Left kidney (tissue), 8 donors: ENCODE measurements at places on chromosomes 7 and 10. TPM values are rescaled to one million over a fixed set of nuclear protein-coding genes. Genes with fewer than 3 reads are reported as not detected.

HOXA10 gene
- 137 TPM for polyA plus RNA-seq

SVOPL gene
- polyA plus RNA-seq = 2.9 TPM

COBL gene
- polyA plus RNA-seq = 24.9 TPM

TUBB8 gene
- 1.1 TPM for polyA plus RNA-seq

HMX2 gene
- 0.75 TPM for polyA plus RNA-seq

HHEX gene
- 7.6 TPM for polyA plus RNA-seq

MOGAT3 gene
- polyA plus RNA-seq = 0.90 TPM

CREB5 gene
- polyA plus RNA-seq = 14.6 TPM

DNA sequence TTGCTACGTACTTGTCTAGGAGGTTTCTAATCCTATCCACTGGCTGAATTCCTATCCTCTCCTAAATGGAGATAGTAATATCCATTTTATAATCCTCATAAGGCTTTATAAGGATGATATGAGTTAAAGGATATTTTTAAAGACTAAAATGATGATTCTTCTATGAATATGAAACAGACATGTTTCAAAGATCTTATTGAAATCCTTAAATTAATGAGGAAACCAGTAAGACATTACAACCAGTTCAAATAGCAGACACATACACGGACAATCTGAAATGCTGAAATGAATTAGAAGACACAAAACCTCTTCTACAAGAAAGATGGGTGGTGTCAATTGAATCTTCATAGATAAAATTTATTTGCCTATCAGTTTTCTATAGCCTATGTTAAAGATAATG, 132.9 kb upstream of the ANK3 start:
- no peak for DNase-seq

DNA sequence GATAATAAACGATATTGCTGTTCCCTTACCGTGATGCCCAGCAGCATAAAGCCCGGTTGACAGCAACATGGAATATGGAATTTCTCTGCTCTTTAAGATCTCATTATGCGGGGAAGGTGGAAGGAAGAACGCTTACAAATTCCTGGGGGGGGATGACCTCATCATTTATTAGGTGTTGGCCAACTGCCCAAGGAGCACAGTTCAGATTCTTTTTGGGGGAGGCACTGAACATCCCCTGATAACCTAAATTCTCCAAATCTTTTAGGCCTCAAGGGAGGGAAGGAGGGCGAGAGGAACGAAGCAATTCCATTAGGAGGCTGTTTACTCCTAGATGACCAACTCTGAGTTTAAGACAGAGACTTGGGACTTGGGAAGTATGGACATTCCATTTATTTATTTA, 5.2 kb upstream of the COL26A1 start:
- no peak for DNase-seq

- no peak for DNase-seq
These were observed 53.8 kb downstream of the INPP5A start for GRCh38 chr10:132591166-132591971.

- no peak for DNase-seq
These were observed 906.7 kb downstream of the DNAJB9 start for GRCh38 chr7:109476409-109476808.

DNA sequence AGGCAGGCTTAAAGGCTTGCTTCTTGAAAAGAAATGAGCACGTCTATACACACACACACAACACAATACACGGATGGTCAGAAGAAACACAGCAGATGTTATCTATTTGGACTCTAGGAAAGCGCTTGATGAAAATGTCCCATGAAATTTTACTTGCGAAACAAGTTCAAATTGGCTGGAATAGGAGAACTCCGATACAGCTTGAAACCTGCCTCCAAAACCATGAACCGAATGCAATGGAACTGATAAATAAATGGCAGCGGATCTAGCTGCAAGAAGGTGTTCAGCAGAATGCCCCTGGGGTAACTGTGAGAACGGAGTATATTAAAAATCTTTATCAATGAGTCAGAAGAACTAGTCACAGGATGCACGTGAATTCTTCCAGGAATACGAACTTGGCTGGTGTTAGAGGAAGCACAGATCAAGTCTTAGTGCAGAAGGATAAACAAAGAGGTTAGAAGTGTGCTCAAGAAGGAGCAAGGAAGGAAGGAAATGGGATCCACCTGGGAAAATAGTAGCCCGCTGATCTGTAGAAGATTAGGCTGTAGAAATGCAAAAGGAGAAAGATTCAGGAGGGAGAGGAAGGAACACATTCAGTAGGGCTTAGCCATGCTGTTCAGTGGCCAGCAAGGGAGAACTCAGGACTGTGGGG, 142.0 kb upstream of the PRKCQ start:
- DNase-seq = no peak

DNA sequence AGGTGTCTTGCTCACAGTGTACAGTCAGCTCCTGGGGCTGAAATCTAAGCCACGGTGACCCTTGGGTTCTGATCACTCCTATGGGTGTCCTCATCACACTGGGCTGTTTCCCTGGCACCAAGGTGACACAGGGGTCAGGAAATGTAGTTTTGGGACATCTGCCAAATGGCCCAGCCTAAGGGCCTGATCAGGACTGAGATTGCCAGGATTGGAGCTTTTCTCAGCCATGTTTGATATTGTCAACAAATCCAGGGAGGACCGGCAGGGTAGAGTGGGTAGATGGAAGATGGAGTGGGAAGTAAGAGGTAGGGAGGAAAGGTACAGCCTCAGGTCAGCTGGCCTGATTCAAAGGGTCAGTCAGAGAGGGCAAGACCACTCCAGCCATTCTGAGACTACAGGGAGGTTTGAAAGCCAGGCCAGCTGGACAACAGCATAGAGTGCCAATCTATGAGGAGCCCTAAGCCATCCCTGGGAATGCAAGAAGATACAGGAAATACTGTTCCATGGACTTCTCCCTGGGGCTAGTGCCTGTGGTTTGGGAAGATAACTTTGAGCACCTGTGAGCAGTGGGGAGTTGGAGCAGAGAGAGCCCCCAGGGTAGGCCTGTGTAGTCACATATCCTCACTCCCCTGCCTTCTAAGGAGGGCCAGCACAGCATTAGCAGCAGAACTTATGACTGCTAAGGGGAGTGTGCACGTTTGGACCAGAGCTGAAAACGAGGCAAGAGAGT, 377.3 kb upstream of the ZMIZ1 start:
- DNase-seq = no peak

DNA sequence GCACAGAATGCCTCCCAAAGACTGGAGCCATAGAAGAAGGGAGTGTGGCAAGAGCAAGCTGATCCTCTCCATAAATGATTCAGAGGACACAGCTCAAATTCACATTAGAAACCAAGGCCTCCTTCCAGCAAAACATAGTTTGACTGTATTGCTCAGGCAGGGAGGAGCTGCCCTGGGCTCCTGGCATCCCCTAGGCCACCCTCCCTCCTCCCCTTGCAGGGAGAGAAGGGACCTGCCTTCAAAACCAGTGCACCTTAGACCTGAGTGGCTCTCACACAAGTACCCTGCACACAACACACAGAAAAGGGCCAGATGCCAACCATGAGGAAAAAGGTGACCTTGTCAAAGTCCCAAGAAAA, 64.7 kb downstream of the CREB3L2 start:
- no peak for DNase-seq

- no peak for DNase-seq
These were observed at the start of gene HTRA1 for GRCh38 chr10:122461367-122461728. Gene HTRA1, plus strand, starts transcription at chr10:122461553. Its CDS starts 100 bp downstream, at chr10:122461653.

DNA sequence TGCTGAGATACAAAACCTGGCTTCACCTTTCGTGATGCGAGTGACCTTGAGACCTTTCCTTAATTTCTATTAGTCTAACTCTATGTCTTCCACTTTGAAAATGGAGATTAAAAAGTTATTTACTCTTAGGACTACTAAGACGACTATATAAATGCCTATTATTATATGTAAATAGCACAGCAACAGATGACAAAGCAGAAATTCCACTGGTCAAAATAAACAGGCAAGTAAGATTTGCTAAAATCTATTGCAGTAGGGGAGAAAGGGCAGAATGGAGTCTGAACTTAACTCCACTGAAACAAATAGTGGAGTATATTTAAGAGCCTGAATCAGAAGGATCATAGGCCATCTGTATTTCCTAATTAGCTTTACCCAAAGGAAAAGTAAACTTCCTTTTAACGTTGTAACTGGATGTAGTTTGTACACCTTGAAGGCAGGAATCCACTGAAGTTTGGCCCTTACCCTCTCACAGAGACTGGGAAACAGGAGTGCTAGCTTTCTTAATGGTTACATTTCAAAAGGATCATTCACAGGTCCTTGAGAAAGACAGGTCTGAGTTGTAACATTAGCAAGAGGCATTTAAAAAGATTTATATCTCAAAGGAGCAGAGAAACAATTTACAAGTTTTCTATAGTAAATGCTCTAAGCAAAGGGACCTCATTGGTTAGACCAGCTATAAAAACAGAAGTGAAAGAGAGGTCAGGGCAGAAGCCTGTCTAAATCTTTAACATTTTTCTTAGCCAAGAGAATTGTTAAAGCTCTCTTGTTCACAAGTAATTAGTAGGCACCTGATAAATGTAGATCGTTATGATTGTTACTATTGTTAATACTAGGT, 332.5 kb downstream of the ZWINT start:
- DNase-seq = peak; percentile 38

- peak; percentile 50 for DNase-seq
These were observed 980 bp downstream of the FHIP2A start for GRCh38 chr10:114822444-114823076.

DNA sequence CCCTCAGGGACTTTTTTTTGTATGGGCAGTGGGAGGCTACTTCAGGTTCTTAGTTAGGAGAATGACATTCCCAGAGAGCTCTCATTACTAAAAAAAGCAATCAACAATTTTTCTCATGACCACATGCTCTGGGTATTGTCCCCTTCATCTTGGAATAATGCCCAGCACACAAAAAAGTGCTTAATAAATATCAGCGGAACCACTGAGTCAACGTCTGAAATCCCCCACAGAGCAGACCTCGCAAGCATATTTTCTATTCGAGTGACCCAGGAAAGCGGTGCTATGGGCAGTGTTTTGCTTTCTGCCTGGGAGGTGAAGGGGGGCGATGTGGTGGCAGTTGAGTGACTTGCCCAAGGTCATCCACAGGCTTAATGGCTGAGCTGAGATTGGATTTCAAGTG, 493.4 kb upstream of the ZMIZ1 start:
- DNase-seq = no peak

- DNase-seq = no peak
These were observed 29.1 kb downstream of the FOXL3 start for GRCh38 chr7:318878-319661.

DNA sequence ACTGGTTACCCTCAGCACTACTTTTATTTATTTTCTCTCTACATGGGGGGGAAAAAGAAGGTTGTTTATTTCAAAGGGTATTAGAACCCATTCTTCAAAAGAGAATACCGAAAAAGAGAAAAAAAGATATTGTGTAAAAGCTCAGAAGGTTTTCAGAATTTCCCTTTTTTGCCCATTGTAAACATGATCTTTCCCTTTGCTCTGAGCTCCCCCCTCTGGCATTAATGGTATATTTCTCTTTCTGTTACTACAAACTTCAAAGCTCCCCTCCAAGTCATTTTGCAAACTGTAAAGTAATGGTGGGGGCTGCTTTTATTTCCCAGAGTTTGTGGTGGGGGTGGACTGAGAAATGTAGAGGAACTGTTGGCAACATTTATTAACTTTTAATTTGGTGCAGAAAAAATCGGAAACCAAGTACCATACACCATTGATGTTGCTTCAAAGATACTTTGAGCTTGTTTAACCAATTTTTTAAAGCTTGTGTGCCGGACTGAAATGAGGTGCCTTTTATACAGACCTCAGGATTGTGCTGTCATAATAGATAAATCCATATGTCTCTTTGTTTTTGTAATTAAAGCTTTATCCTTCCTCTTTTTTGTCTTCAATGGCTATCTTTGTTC, 181.5 kb downstream of the EXOC4 start:
- peak; percentile 33 for DNase-seq

DNA sequence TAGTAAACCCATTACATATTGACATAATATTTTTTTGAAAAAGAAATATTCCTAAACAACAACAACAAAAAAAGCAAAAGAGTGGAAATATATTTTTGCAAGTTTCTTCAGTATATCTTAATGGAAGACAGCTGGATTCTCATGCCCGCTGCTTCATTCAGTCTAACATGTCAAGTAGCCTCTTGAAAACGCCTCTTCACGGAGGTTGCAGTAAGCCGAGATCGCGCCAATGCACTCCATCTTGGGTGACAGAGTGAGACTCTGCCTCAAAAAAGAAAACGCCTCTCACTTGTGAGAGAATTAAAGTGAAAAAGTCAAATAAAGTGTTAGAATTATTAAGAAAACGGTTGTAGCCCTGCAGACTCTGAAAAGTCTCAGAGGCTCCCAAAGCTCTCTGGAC, 1.3 kb downstream of the CUTC start:
- DNase-seq = no peak

DNA sequence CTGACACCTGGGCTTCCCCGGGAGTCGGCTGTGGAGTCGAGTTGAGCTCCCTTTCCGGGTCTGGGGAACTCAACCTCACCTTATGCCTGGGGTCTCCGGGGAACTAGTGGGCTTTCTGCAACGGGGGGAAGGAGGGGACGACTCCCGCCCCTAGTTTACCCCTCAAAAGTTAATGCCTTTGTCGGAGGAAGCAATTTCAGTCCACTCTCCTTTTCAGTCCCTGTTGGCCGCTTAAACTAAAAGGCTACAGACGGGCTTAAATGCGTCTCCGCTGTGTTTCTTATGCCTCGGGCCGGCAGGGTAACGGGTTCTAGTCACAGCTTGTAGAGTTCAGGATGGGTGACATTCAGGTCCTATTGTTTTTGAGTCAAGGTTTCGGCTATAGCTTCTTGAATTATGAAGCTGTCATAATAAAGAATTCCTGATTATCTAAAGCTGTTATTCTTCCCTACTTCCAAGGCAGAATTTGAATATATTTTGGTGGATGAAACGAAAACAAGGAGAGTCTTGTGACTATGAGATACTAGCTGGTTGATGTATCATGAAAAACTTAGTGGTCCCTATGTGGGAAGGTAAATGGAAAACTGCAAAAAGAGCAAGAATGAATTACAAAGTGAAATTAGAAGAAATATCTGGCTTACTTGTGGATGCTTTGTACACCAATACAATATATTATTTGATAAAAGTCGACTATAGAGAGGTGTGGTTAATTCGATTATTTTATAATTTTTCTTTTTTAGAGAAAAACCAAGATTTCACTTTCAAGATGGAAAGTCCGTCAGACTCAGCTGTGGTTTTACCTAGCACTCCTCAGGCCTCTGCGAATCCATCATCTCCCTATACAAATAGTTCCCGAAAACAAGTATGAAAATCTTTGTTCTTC, 495 bp downstream of the SFR1 start:
- no peak for DNase-seq

DNA sequence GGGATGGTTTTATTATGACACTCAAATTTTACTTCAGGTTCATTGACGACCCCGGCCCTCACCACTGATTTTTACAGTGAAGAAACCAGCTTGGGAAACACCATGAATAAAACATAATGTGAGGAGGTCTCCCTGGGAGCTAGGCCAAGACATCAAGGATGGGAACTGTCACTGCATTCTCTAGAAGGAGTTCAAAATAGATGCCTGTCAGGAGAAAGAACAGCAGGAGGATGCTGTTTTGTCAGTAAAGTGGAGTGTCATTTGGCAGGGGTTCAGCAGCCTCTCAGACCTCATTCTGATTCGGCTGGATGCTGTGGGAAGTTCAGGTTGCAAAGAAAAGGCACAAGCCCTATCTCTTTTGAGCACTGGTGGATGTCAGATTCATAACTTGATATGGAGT, 360.3 kb upstream of the C7orf33 start:
- no peak for DNase-seq
